ENCODE measurements at places on chromosomes 11 and 22.

GRCh38 chr22:27874764-27875163 is 44.3 kb downstream of the PITPNB start:
- no peak for DNase-seq

GRCh38 chr22:23109079-23109347 is 32.8 kb downstream of the RSPH14 start:
- no peak for DNase-seq

DNA sequence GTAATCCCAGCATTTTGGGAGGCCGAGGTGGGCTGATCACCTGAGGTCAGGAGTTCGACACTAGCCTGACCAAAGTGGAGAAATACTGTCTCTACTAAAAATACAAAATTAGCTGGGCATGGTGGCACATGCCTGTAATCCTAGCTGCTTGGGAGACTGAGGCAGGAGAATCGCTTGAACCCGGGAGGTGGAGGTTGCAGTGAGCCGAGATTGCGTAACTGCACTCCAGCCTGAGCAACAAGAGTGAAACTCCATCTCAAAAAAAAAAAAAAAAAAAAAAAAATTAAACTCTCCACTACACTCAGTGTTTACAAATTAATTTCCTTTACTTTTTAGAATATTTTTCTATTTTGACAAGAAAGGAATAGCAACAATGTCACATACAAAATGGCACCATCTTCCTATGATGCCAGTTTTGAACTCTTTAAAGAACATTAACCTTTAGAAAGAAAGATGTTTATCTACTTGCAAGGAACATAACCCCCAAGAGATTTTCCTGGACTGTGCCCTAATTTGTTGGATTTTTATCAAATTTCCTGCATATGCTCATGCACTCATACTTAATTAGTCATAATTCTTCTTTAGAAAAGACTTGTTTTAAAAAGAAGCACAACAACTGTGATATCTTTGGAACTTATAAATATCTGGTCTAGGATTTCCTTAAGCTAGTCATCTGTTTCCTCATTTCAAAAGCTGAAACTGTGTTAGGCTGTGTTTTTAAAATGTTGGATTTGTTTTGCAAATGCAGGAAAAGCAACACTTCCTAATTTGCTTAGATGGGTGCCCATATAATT is 22.6 kb upstream of the HIPK3 start:
- no peak for DNase-seq

- DNase-seq = no peak
These were observed 63.7 kb downstream of the KCNC1 start for GRCh38 chr11:17798253-17798652.

DNA sequence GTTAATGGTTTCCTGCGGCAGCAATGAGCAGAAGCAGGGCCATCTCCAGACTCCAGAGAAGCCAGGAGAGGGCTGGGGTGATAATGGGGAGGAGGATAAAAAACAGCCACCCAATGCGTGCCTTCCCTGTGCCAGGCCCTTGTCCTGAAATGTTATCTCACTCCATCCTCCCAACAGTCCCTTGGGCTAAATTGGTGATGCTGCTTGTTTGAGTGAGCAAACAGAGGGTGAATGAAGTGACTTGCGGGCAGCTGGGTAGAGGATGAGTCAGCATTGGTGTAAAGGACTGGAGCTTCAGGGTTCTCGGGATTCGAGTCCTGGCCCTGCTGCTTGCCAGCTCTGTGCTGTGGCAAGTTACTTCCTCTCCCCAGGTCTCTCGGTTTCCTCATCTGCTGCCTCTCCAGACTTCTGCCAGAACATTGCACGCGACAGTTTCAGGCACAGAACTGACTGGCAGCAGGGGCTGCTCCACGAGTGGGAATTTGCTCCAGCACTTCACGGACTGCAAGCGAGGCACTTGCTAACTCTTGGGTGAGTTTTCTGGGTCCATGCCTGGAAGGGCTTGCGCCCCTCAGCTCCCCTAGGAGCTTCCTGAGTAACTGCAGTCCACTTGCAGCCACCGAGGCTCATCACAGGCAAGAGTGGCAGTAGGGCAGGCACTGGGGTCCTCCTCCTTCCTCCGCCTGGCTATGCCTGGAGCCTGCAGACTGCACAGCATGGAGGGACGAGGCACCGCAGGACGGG is at the start of gene P2RY6:
Gene P2RY6 (plus strand): TSS at position 403 of the 744 bp plus-strand sequence. CDS start 24,181 bp downstream, outside the sequence.
- no peak for DNase-seq

GRCh38 chr11:14975252-14975587 is 3.1 kb upstream of the CALCA start:
- DNase-seq = no peak

DNA sequence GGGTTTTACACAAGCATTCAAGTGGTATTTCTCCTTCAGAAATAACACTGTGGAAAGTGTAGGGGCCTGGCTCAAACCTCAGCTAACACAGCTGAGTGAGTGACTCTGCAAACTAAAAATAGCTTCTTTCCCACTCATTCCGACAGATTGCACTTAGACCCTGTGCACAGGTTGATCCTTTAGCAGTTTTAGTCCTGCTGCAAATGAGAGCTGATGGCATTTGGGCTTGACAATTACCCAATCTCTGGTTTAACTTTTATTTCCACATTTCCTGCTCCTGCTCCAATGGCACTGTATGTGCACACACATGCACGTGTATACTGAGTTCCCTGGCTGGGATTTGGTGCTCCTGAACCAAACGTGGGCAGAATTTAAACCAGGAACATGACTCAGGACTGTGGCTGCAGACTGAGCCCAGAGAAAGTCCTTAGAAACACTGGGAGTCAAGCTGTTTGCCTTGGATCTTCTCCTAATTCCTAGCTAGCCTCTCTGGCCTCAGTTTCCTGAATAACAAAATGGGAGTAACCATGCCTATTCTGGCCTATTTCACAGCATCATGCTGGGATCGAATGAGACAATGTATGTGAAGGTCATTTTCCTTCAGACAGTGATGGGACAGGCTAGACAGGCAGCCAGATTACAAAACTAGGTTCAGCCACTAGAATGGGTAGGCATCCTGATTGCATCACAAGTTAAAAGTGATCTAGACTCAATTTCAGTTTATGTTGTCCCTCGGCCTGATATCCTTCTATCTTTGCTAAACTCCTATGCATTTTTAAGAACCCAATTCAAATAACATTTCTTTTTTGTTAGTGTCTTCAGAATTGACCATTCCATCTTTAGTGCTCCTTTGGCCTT is 58.2 kb downstream of the SERGEF start:
- DNase-seq = no peak

GRCh38 chr11:120575461-120575860 is 63.9 kb downstream of the GRIK4 start:
- DNase-seq = no peak

- no peak for DNase-seq
These were observed 78.2 kb downstream of the TMPRSS5 start for GRCh38 chr11:113627946-113628345.

Data from central memory CD8-positive, alpha-beta T cell (primary cell).